ENCODE measurements at places on chromosomes 2 and 18. TPM values are rescaled to one million over a fixed set of nuclear protein-coding genes. Genes with fewer than 3 reads are reported as not detected.

- DNase-seq, result no peak
These were observed at the start of gene HSBP1L1 for GRCh38 chr18:79964330-79965118. HSBP1L1 (plus strand) TSS chr18:79964643; CDS start chr18:79964736, 93 bp downstream.

DNA sequence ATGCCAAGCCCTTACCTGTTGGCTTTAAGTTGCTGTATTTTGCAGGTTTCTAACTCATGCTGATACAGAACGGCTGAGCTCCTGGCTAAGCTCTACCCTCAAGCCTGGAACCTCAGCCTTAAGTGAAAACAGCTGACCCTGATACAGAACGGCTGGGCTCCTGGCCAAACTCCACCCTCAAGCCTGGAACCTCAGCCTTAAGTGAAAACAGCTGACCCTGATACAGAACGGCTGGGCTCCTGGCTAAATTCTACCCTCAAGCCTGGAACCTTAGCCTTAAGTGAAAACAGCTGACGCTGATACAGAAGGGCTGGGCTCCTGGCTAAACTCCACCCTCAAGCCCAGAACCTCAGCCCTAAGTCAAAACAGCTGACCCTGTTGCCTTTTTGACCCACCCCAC, 17.6 kb upstream of the DNER start:
- DNase-seq, result no peak

- DNase-seq, result no peak
These were observed 41.8 kb downstream of the NCK2 start for GRCh38 chr2:105786231-105787230.

DNA sequence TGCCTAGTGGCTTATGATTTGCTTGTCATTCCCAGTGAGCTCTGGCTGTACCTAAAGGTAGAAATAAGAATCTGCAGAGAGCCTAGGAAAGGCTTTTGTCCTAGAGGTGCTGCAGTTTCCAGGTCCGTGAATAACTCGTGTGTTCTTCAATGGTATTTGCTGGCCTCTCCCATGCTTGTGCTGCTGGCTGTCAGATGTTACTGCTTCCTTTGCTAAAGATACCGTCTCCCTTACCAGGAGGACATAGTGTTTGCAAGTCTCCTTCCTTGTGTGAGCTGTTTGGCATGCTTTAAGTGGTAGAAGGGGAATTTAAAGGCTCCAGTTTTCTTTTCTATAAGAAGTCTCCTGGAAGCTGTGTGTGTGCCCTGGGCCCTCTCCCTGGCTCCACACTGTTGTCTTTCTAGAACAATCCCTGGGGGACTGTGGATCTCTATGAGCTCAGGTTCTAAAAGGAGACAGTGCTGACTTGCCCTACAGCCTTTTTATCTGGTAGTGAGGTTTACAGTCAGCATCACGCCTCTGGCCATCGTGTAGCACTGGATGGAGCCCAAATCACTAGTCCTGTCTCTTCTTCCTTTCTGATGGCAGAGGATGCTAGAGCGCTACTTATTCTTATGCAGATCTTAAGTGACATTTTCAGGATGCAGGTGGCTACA, 65.8 kb downstream of the RNF144A start:
- DNase-seq, result no peak

DNA sequence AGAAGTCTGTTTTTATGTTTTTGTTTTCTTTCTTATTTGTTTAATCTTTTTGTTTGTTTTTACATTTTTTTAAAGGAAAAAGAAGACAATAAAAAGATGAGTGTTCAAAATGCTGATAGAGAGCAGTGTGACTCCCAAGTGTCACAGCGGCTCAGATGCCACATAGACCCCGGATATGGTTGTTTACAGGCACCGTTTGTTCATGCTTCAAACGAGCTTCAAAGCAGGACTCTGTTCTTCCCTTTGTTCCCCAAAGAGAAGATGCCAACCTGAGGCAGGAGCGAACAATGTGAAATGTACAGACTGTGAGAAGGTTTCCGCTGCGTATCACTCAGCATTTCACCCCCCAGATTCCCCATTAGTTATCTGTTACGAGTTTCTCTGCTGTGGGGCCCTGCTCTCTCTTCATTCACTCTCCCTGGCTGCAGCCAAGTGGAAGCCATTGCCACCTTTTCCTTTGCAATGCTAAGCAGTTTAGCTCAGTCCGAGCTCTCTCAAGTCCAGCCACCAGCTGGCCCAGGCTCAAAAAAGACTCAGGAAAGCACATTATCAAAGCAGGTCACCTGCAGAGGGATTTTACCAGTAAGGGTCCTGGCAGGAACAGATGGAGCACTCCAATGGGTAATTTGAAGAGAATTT, 36.4 kb upstream of the PHLPP1 start:
- no peak for DNase-seq

DNA sequence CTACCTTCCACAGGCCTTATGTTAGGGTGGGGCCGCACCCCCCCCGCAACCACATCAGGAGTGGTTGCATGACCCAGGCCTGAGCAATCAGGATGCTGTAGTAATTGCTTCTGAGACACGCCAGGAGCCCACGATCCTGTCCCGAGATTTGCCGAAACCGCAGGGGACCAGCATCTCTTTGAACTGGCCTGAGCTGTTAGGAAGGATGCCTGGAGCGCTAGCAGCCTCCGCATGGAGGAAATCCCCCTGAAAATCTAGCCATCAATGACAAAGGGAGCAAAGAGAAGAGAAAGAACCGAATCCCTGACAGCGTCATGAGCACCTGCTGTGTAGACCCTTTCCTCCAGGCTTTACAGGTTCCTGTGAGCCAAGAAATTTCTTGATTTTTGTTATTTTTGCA, 8.7 kb upstream of the TEX44 start:
- DNase-seq, result no peak

DNA sequence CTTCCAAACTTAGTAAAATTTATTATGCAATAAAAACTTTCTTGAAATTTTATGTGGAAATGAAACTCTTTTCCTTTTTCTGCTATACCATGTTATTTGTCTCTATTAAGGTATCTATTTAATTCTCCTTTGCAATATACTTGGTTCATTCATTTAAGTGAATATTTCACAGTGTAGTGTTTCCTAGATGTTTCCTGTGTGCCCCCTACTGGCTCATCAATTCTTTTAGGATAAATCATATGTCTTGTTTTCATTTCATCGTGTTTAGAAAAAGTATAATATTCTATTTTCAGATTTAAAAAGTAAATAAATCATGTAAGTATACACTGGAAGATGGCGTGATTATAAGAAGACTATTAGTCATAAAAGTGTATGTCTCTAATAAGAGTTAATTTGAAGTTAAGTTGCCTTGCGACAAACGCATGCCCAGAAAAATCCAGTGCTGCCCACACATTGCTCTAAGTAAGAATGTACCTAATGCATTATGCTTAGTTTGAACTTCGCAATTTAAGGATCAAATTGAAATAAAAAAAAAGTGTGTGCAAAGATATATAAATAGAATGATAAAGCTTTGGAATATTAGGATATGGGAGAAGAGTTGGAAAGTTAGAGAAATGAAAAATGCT, 525.4 kb downstream of the KCNJ3 start:
- peak; percentile 29 for DNase-seq

DNA sequence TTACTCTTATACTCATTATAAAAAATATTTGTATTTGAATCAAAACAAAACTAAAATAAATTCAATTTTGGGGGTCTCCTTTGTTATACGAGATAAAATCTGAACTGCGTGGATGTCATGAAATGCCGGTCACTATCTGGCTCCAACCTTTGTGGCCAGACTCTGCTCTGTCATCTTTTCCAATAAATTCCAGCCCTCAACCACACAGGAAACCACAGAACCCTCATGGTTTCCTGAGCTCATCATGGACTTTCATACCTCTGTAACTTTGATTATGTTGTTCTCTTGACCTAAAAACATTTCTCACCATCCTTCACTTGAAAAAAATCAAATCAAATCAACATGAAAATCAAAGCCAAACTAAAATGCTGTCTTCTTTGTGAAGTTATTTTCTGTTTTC, 724.7 kb downstream of the METTL4 start:
- DNase-seq, result peak; percentile 20

Gene FIGLA
- total RNA-seq, result not detected

Gene TNFAIP6
- total RNA-seq, result 0.21 TPM

Gene ST6GAL2
- total RNA-seq, result not detected
